ENCODE measurements at places on chromosomes 4 and X. TPM values are rescaled to one million over a fixed set of nuclear protein-coding genes. Genes with fewer than 3 reads are reported as not detected.

GRCh38 chr4:52957220-52957686, 95.1 kb downstream of the RASL11B start:
- no peak for DNase-seq

CPE gene
- 60.6 TPM for polyA plus RNA-seq

DNA sequence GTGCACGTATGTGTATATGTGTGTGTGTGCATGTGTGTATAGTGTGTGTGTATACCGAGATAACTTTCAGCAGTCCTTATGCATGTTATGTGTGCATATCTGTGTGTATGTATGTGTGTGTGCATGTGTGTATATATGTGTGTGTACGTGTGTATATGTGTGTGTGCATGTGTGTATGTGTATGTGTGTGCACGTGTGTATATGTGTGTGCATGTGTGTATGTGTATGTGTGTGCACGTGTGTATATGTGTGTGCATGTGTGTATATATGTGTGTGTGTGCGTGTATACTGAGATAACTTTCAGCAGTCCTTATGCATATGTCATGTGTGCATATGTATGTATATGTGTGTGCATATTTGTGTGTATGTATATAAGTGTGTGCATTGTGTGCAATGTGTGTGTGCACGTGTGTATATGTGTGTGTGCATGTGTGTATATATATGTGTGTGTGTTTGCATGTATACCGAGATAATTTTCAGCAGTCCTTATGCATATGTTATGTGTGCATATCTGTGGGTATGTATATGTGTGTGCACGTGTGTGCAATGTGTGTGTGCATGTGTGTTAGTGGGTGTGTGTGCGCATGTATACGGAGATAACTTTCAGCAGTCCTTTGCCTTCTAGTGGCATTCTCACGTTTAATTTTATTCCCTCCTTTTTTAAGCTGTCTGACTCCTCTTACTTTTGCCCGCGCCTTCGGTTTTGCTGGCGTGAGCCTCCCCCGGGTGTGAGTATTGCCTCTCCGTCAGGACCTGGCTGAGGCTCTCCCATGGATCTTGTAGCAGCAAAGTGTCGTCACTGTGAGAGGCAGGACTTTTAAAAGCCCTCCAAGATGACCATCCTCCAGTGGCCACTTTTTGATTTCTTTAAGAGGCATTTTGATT, 99.6 kb upstream of the SHOX start:
- DNase-seq, result no peak

DNA sequence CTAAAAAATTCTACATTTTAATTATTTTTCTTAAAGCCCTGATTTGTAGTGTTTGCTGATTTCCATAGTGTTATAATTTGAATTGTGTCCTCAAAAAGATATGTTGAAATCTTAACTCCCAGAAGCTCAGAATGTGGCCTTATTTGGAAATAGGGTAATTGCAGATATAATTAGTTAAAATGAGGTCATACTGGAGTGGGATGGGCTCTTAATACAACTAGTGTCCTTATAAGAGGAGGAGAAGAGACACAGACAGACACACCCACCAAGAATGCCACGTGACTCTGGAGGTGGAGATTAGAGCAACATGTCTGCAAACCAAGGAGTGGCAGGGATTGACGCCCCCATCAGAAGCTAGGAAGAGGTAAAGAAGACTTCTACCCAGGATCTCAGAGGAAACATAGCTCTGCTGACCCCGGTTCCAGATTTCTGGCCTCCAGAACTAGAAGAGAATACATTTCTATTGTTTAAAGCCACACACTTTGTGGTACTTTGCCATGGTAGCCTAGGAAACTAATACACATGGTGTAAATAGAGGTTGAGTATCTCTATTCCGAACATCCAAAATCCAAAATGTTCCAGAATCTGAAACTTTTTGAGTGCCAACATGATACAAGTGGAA, 70.5 kb upstream of the IRF2 start:
- no peak for DNase-seq

CXCL8 gene
- 3.3 TPM for polyA plus RNA-seq

DNA sequence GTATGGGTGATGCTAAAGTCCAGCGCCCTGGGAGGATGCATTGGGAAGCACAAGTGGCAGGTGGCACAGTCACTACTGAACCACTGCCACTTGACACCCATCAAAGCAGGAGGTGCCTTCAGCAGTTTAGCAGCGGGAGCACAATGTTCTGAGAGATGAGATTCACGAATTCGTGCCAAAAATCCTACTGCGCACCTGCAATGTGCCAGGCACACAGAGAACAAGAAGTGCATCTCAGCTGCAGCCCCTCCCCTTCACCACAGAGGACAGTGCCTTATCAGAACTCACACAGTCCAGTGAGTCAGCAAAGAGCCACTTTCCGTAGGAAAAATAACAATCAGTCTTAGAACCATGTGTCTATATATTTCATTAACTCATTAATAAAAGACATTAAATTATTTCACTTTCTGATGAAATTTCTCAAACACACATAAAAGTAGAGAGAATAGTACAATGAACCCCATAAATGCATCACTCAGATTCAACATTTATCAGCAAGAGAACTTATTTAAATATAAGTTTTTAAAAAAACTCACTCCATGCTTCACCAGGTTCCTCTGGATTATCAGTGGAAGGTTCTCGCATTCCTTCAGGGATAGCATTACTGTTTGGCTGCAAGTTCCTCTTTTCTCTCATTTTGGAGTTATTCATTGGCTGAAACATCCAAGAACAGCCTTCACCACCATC, 47.0 kb downstream of the BEND2 start:
- no peak for DNase-seq

GRCh38 chr4:162164906-162165510, 1.2 kb upstream of the FSTL5 start:
- no peak for DNase-seq

GRCh38 chr4:137394018-137394417, 138.3 kb downstream of the PCDH18 start:
- DNase-seq, result no peak

DNA sequence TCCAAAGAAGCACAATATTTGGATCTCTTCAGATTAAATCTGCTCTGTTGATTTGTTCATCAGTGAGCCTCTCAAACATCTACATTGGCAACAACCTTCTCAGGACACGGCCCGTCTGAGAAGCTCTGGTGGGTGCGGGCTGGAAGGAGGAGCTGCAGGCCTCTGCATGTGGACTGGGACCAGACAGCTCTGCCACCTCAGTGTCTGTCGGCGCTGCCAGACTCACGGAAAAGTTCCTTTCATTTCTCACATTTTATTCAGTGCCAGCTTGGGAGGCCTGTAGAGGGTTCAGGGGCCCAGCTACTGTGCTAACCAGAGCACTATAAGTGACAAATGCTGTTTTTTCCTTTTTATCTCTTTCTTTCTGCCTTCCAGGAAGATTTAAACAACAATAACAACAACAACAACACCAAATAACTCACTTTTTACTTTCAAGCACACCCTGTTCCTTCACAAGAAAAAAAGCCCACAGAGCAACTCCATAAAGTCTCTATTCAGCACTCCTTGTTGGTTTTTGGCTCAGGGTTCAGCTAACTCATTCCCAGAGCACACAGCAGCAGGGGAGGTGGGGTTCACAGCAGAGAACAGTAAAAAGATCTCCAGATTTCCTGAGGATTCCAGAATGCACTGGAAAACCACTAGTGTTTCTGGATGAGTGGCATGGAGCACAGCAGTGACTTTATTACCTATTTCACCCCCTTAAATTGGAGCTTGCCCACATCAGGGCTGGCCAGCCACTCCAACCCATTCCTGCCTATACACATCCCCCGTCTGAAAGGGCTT, 23.2 kb upstream of the HOPX start:
- DNase-seq, result no peak

- no peak for DNase-seq
These were observed 80.8 kb downstream of the NPFFR2 start for GRCh38 chr4:72112514-72113156.

DNA sequence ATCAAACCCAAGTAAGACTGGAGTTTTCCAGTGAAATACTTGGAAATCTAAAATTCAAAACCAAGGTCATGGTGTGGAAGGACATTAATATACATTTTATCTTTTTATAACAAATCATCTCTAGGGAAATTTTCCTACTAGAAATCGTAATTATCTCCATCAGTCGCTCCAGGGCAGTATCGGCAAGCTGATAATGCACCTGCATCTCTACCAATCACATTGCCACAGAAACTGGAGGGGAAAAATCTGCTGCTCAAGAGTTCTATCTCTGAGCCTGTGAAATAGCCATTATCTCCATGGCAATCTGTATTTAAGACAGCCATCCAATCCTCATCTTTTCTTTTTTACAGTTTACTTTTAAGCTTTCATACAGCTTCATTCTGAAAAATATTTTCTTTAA, 538.3 kb upstream of the GALNT7 start:
- no peak for DNase-seq

GRCh38 chrX:41734530-41734929, 10.5 kb downstream of the GPR82 start:
- DNase-seq, result no peak

DNA sequence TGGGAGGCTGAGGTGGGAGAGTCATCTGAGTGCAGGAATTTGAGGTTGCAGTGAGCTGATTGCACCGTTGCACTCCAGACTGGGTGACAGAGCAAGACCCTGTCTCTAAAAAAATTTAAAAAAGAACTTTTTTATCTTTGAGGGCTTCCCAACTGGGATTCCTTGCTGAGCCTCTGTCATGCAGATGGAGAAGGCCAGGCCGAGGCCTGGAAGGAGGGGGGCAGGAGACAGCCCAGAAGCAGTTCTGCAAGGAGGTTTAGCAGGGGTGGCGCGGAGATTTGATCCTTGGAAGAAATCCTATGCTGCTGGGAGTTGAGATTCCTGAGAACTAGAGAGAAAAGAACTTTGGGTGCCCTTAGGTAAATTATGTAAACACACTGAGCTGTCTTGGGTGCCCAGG, 2.5 kb upstream of the ARSD start:
- no peak for DNase-seq

SMIM10L2A gene
- 2.2 TPM for polyA plus RNA-seq

TLR7 gene
- 0.67 TPM for polyA plus RNA-seq

RBMX2 gene
- 19.1 TPM for polyA plus RNA-seq

GRCh38 chr4:120753854-120754253, 168.7 kb downstream of the PRDM5 start:
- DNase-seq, result no peak

DNA sequence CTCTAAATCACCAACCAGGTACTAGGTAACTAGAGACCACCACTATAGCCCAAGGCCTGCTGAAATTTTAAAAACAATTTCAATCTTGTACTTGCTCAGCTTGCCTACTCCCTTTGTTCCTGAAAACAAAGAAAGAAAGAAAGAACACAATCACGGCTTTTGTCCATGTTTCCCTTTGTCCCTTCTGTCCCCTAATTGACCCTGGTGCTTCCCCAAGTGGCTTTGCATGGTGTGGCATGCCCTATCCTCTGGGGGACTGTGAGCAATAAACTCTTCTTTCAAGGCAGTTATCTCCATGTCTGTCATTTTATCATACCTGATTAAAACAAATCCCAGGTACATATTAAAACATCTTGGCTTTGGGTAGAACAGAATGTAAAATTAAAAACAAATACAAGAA, 94.8 kb downstream of the ARSJ start:
- no peak for DNase-seq

BLTP1 gene
- polyA plus RNA-seq, result 43.8 TPM

CXXC4 gene
- 1.8 TPM for polyA plus RNA-seq

SORCS2 gene
- polyA plus RNA-seq, result 8.8 TPM

DNA sequence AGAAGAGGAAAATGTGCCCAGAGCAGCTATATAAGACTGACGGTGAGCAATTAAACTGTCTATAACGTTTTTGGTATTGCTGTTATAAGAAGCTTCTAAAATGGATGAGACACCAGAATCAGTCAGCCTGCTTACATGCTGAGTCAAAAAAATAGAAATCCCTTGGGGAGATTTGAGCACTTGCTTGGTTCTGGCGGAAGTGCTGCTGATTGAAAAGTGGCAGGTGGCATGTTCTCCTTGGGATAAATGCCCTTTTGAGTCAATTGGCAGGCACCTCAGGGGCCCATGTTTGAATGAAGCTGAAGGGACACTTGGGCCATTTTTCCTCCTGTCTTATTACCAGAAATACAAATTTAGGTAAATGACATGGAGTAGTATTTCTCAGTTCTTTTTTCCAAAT, 148.7 kb downstream of the PTCHD1 start:
- DNase-seq, result no peak

DNA sequence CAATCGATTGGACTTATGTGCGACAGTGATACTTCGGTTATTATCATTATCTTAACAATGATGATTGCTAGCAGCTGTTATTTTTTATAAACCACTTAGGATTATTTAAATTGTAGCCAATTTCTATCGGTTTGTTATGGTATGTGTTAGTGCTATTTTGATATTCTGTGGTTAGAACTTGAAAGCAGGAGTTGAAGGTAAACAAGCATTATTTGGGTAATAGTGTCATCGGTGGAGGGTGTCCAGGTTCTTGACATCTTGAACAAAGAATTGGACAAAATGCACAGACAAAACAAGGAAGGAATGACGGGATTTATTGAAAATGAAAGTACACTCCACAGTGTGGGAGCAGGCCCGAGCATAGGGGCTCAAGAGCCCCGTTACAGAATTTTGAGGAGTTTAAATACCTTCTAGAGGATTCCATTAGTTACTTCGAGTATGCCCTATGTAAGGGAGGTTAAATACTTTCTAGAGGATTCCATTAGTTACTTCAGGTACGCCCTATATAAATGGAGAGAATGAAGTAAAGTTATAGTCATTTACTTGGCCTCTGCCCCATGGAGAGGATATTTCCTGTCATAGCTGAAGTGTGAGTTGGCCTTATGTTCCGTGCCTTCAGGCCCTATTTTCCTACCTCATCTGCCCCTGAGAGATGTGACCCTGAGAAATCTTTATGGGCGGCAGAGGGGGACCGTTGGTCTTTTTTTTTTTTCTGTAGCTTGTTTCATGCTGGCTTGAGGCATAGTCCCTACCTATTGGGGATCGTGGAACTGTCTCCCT, 13.1 kb downstream of the MOB1B start:
- no peak for DNase-seq

GRCh38 chrX:72042852-72043248, 88.9 kb downstream of the RTL5 start:
- no peak for DNase-seq

DNA sequence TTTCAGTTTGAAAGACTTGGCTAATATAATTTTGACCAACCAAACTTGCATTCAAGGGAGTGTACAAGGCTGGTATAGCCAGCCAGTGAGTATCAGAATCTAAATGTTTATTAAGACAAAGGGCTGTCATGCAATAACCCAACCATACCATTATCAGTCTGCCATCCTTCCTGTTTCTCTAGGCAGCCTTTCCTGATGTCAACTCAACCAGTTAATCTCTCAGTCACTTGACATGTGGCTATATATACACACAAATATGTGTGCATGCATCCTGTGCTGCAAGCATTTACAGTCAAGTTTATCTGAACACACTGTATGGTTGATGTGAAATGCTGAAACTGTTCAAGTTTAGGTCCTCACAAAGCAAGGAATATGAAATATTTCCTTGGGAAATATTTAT, 17.2 kb downstream of the BTK start:
- DNase-seq, result no peak

HOPX gene
- polyA plus RNA-seq, result 25.4 TPM

All from forelimb muscle (tissue), 1 donor.